Brain (organoid and tissue), 16 donors: ENCODE measurements at places on chromosomes 7 and 10.

GRCh38 chr7:79622781-79623180, 169.3 kb upstream of the MAGI2 start:
- DNase-seq: no peak

GRCh38 chr10:132296666-132297443, 10.9 kb downstream of the STK32C start:
- DNase-seq: no peak

- peak; percentile 54 for DNase-seq
These were observed 95.7 kb downstream of the POU6F2 start for GRCh38 chr7:39073432-39073831.

GRCh38 chr7:142332421-142332820, 74.6 kb upstream of the PRSS58 start:
- DNase-seq: no peak

- DNase-seq: no peak
These were observed 308.4 kb downstream of the BICC1 start for GRCh38 chr10:58820861-58821751.

DNA sequence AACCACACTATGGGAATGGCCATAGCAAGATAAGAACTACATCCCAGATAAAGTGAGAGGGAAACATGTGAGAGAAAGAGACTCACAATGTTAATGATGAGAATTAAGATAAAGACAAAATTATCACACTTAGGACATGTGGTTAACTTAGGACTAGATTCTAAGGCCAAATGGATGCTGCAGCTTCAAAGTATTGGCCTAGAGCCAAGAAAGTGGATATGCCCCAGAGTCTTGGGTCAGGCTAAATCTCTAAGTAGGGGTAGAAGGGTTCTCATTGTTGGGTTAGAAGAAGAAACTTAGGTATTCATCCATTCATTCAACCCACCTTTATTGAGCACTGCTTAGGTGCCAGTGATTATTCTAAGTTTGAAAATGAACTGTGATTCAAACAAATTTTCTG, 818.0 kb downstream of the PHTF2 start:
- no peak for DNase-seq

DNA sequence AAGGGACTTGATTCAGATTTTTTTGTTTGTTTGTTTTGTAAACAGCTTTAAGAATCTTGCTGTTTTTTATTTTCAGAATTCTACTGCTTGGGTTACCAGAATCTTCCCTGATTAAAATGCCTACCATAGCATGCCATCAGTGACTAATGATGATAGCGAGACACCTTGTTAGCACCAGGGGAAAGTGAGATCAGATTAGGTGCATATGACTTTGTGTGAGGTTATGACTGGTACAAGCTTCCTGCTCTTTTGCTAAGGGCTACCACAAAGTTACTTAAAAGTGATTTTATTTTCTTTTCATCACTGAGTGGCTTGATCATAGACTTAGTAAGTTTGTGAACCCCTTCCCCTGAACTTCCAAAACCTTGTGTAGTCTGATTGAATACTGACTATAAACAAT, 93.5 kb downstream of the SND1 start:
- DNase-seq: no peak

DNA sequence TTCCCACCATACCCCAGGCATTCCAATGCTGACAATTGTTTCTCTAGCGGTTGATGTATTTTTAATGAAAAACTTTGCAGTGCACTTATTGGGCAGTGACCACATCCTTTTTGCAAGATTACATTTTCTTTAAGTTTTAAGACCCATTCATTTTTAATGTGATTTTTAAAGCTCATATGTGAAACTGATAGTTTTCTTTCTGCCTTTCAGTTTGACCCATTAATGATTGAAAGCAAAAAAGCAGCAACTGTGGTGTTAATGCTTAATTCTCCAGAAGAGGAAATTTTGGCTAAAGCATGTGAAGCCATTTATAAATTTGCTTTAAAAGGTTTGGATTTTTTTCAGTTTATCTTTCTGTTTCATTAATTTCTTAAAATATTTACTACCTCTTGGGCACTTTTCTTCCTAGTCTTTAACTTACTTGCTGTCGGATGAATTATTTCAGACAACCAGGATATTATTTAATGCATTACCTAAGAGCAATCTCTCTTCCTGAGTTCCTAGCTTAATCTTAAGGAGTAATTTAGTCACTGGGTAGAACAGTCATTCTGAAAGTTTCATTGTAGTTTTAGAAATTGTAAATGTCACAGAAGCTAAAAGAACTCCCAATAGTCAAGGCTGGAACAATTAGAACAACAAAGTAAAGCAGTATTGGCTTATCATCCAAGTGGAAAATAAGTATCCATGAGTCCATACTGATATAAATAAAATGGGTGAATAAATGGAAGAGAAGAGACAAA, 18.3 kb downstream of the ARMC3 start:
- no peak for DNase-seq

- DNase-seq: no peak
These were observed 400.0 kb downstream of the PTPRN2 start for GRCh38 chr7:158187694-158187994.

DNA sequence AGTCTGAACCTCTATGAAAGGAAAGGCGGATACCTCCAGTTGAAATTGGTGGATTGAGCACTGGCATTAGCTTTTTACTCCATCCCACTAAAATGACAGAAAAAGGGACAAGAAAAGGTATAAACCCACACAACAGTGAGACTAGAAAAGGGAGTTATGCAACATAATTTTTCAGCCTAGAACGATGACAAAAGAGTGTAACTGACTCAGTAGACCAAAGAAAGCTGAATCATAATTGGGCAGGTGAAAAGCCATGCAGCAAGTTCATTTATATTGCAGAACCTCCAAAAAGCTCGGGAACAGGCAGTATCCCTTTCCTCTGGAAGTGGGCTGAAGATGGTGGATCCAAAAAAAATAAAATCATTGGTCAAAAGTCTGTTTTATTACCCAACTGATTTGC, 30.5 kb upstream of the ZCCHC24 start:
- no peak for DNase-seq

- peak; percentile 83 for DNase-seq
These were observed 37.0 kb downstream of the RPA3 start for GRCh38 chr7:7681191-7681935.

- DNase-seq: no peak
These were observed 48.8 kb upstream of the OPALIN start for GRCh38 chr10:96407560-96408069.

DNA sequence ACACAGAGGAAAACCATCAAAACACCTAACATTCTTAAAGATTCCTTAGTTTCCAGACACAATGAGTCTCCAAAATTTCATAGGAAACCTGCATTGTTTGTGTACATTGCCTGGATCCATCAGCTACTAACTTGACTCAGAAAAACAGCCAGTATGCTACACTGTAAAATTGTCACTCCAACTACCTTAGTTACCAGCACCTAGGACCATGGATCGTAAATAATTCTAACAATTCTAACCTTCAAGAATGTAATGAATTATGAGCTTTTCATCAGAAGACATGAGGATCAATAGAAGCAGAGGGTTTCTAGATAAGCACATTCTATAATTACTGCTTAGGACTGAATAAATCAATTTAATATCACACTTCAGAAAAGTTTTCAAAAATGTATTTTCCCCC, 851.5 kb downstream of the SORCS1 start:
- DNase-seq: no peak

- DNase-seq: no peak
These were observed 34.0 kb upstream of the CYTH3 start for GRCh38 chr7:6306471-6306870.

DNA sequence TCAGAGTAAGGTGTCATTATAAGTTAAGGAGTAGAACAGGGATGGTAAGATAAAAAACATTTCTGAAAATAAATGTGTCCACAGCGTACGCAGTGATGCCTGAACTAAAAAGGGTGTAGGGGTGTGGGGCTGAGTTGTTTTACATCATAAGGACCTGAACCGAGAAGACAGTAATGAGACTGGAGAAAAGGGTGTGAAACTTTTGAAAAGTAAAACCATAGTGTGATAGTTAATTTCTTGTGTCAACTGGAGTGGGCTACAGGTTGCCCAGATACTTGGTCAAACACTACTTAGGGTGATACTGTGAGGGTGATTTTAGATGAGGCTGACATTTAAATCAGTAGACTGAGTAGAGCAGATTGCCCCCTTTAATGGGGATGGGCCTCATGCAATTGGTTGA, 169.0 kb upstream of the PRPS1L1 start:
- DNase-seq: no peak

GRCh38 chr7:74026903-74027682, 880 bp upstream of the ELN start:
- DNase-seq: peak; percentile 68

DNA sequence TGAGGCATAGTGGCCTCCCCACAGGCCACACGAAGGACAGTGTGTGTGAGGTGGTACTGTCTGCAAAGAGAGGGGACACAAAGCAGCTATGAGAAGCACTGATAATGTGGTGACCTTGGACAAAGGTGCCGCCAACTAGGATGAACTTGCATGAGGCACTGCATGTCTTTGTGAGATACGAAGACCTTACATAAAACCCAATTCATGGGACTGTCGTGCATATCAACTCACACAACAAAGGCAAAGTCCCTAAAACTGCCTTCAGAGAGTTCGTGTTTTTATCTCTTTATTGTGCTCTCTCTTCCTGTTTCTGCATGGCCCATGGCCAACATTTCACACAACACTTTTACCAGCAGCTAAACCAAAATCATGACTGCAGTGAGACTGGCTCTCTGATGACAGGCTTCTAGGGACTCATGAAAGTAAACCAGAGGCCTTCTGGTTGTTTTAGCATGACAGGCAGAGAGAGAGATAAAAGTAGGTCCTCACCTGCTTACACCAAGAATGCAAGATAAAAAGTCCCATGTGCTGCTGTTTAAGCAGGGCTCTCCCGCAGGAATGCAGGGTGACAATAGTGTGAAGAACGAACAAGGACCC, 347.8 kb downstream of the ELMO1 start:
- no peak for DNase-seq

DNA sequence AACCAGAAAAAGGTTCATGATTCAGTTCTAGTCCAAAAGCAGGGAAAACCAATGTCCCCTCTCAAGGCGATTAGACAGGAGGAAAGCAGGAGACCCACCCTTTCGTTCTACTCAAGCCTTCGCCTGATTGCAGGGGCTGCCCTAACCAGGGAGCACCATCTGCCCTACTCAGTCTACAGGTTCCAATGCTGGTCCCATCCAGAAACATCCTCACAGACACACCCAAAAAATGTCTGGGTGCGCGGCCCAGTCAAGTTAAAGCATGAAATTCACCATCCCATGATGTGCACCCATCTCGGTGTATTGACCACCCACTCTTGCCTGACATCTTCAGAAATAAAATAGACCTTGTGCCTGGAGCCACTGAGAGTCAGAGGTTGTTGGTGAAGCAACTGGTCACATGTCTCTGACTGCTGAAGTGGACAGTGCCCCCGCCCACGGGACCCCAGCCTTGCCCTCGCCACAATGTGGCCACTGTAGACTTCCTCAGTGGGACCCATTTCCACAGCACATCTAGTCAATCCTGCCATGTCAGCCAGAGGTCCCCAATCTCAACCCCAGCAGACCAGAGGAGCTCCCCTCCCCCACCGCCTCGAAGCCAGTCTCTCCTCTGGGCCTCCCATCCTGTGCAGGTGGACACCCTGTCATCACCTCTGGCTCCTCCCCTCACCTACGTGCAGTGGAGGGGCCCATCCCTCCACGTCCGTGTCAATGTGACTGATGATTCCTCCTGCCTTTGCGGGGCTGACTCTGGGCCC, 116.3 kb upstream of the PPP2R2D start:
- DNase-seq: no peak

GRCh38 chr10:77970869-77971803, 44.6 kb upstream of the DLG5 start:
- DNase-seq: no peak

GRCh38 chr7:36232971-36233550, 80.0 kb downstream of the EEPD1 start:
- DNase-seq: no peak

DNA sequence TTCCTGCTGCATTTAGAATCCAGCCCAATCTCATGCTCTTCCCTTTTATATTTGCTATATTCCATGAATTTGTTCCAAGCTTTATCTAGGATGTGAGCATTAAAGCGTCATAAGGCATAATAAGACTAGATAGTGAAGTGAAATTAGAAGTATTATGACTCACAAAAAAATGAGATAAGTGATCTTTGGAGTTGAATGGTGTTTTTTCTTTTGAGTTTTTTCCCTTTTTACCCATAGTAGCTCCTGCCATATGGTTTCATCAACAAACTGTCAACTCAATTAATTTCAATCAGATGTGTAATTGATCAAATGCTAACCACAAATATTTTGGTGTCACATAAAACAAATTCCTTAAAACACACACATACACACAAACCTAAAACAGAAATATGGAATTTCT, 17.0 kb downstream of the KLHDC10 start:
- no peak for DNase-seq

GRCh38 chr7:142808802-142809583, 38.2 kb downstream of the PRSS2 start:
- DNase-seq: no peak
